Activated CD4-positive, alpha-beta T cell treated with anti-CD3 and anti-CD28 coated beads, Interleukin-2, amount 50 U/mL, for 48 hours (primary cell): ENCODE measurements at places on chromosomes 16 and 17.

DNA sequence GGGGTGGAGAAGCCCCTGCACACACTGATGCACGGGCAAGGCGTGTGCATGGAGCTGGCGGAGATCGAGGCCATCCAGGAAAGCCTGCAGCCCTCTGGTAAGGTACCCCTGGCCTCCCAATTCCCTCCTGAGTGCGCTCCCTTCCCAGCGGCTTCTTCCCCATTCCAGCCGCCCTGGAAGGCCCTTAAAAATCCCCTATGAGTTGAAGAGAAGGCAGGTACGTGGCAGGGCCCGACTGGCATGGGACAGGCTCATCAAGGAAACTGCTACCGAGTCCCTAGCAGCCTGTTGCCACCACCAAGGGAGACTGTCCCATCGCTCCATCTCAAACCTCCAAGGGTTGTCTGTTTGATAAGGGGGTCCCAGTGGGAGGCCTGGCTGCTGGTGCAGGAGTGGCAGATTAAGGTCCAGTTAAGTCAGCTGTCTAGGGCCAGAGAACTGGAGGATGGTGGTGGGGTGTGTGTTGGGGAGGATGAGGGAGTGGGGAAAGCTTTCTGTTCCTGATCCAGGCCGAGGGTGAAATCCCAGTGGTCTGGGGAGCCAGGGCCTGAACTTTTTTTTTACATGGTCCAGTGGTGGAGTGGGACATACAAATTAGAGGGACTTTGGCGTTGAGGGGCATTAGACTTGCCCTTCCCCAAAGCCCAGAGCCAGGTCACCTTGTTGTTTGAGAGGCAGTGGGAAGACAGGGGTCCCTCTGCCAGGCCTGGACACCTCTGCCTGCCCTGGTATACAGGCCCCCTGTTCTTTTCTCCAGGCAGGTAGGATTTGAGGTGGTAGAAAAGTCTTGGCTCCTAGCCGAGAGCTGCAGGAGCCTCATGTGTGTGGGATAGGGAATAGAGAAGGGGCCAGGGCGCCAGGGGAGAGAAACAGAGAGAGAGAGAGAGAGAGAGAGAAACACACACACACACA is 994 bp downstream of the IGFBP4 start:
- peak; percentile 39 for DNase-seq

DNA sequence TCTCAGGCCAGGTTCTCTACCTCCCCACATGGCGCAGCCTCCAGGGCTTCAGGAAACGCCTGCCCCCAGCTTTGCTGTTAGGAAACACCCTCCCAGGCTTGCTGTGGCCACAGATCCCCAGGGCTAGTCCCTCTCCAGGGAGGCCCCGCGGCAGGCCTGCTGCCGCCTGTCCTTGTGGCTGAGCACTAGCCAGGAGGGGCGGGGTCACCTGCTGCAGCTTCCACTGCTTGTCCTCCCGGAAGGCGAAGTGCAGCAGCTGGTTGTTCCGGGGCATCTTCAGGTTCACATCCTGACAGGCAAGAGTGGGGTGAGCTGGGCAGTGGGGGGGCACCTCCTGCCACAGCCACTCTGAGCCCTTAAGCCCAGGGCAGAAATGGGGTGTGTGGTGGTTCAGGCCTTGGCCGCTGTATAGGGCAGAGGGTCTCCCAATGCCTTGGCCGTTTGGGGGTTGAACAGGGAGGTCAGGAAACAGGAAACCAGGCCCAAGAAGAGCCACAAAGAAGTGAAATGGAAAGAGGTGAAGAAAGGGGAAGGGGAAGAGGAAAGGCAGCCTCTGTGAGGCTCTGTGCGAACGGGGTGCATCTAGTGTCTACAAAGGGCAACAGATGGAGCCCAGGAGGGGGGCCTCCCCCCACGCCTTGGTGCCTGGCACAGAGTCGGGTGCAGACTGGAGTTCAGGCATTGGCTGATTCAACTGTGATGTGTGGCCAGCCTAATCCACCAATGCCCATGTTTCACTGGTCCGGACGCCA is 2.0 kb downstream of the ROGDI start:
- DNase-seq, result no peak

DNA sequence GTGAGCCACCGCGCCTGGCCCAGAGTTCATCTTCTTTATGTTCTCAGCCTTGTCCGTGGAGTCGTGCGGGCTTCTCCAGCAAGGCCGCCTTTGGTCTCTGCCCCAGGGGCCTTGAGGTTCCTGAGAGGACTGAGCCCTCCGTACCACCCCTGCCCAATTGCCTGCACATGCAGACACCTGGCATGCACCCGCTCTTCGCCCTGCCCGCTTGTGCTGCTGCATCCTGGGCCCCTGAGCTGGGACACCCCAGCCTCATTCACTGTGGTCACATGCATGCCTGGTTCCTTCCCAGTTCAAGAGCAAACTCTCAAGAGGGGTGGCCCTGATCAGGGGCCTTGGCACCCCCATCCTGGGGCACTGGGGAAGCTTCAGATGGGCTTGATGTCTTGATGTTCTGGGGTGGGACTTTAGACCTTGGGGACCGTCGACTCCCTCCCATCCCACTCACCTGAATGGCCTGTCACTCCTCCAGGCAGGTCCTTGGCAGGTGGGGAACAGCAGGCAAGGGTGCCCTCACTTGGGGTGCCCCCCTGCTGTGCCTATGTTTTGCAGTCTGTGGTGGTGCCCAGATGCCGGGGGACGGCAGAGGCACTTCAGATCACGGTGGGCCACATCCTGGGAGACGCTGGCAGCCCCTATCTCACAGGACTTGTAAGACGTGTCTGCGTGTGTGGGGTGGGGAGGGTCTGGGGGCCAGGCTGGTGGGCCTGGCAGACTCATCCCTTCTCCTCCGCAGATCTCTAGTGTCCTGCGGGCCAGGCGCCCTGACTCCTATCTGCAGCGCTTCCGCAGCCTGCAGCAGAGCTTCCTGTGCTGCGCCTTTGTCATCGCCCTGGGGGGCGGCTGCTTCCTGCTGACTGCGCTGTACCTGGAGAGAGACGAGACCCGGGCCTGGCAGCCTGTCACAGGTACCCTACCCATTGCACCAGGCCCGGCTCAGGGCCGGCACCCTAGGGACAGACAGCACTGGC is 12.7 kb upstream of the SPNS2 start:
- peak; percentile 50 for DNase-seq

DNA sequence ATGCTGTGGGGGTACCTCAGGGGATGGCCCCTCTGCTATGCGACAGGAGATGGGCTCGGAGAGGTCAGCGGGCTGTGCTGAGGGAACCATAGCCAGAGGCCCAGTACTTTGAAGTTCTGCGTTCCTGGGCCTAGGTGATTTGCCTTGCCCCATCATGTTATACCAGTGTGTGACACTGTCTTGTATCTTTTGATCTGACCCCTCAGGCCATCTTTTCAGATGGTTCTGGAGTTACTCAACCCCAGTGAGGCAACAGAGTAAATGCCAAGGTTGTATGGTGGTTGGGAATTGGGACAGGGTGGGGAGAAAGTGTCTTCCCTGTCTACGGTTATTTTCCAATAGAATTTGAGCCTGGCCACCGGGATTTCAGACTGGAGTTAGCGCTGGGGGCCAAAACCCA is 8.5 kb downstream of the MSI2 start:
- DNase-seq, result no peak

GRCh38 chr16:54142787-54143186 is 143.8 kb downstream of the IRX3 start:
- DNase-seq, result no peak

DNA sequence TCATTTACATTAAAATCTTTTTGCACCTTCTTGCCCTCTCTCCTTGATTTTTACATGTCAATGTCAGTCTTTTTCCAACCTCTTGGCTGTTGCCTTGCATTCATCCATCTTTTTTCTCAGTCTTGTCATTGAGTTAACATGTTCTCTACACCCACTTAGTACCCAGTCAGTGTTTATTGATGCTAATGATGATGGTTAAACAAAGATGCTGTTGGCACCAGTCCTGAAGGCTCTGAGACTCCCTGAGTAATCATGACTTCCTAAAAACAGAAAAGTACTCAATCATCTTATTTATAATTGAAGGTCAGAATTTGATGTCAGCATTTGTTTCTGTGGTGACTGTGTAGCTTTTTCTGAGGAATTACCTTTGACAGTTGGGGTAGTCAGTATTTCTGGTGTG is 104.5 kb downstream of the NLK start:
- DNase-seq, result no peak

GRCh38 chr17:58301504-58302150 is 20.9 kb upstream of the MPO start:
- no peak for DNase-seq

DNA sequence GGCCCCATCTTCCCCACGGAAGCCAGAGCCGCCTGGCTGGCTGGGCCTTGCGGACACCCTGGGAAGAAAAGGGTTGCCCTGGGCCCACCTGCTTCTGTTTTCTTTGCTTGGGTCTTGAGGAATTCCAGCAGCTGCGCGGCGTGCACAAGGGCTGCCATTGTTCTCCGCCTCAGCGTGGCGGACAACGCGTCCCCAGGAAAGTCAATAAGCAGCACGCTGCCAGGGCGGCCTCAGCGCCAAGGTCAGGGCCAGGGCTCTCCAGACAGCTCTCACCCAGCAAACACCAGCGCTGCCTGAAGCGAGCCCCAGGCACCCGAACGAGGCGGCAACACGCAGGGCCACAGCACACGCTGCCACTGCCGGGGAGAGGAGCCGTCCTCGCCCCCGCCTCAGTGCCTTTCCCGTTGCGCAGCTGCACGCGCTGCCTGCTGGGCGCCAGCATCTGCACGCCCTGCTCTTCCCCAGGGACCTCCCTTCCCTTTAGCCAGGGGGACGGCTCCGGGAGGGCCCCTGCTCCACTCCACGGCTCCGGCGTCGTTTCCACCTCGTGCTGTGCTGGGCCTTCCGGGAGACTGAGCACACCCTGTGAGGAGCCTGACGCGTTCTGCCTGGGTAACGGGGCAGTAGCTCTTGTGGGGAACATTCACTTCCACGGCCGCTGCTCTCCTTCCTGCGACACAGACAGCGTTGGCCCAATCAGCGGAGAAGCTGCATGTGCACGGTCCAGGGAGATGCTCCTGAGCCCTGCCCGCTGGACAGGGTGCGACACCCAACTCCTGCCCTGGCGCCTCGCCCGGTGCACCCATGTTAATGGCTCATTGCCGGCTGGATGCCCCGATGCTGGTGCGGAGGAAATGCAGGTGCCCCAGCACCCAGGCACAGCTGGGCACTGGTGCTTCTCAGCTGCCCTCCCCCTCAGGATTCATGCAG is 57.8 kb downstream of the LMF1 start:
- DNase-seq, result no peak

- DNase-seq, result no peak
Measured at GRCh38 chr16:57981636-57982035, 10.7 kb upstream of the CNGB1 start.

DNA sequence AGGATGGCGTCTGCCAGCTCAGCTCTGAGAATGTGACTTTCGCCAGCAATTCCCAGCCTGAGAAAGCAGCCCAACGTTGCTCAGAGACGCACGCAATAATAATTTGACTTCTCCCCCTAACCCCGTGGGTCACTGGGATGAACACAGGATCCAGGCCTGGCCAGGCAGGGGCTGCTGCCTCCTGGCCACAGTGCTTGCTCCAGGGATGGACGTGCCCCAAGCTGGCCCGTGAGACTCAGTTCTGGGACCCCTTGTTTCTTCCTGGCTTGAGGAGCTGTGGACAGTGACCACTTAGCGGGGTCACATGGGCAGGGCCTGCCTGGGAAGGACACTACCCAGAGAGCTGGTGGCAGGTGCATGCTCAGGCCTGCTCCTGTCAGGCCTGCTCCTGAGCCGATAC is 13.5 kb upstream of the DPEP1 start:
- no peak for DNase-seq

GRCh38 chr17:50981279-50981678 is 115.1 kb upstream of the TOB1 start:
- no peak for DNase-seq

GRCh38 chr17:35227546-35227945 is 15.3 kb upstream of the SLFN5 start:
- DNase-seq, result no peak

DNA sequence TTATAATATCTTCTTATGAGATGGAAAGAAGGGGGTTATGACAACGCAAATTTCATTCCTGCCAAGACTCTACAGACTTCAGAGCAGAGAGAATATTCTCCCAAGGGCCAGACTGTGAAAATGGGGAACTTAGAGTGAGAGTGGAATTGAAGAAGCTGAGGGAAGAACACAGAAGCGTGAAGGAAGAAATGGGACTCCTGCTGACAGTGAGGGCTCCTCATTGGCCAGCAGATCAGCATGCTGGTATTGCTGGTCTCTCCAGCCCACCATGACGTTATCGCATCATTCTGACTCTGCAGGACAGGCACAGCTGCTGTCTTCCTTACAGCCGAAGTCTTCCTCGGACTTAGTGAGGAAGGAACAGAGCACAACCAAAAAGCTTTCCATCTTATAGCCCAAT is 24.3 kb downstream of the CCL4 start:
- no peak for DNase-seq

DNA sequence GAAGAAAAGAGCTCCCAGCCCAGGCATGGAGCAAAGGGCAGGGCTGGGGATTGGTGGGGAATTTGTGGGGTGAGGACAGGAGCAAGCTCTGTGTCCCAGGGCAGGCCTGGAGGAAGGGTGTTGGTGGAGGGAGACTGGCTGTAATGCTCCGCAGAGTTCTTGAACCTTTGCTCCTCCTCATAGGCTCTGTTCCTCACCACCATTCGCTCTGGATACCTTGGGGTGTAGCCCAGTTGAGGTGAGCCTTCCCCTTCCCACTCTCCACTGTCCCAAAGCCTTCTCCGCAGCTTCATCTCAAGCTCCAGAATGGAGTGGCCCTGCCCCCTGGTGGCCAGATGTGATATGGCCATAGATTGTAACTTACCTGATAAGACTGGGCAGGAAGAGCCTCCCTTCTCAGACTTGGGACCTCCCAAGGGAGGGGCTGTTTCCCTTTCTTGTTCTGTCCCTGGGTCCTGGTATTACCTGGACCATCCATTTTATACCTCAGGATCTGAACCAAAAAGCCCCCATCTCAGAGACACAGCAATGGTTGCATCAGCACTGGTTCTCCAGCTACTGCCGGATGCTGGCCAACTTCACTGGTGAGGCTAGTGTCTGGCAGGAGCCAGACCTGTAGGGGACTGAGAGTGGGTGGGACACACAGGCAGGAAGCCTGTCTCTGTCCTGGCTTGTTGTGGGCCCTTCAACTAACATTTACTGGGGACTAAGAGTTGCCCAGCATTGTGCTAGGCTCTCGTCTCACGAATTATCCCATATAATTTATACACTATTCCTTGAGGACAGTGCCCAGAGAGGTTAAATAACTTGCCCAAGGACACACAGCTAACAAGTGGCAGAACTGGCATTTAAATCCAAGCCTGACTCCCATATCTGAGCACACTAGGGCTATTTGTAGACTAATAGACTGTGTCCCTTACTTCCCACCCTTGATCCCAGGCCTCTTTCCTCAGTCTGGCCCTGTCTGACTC is 19.1 kb upstream of the STAC2 start:
- DNase-seq, result peak; percentile 93

DNA sequence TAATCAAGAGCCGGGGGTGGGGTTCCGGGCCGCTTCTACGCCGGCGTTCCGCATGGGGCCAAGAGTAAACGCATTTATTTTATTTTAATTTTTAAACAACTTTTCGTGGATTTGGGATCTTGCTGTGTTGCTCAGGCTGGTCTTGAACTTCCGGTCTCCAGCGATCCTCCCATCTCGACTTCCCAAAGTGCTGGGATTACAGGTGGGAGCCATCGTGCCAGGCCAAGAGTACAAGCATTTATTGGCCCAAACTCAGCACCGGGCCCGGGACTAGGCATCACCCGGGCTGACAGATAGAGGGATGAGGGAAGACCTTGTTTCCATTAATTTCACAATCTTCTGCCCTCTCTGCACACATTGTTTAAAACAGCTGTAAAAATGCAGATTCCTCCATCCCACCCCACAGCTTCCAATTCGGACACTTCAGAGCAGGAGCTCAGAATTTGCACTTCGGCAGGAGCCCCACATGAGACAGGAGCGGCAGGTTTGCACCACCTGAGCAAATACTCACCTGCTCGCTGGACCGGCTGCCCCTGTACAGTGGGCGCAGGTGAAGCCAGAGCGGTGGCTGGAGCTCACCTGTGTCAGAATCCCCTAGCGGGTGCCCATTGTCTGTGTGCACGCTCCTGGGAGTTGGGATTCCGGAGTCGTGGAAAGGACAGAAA is 663 bp upstream of the GINS2 start:
- DNase-seq, result no peak
